ENCODE measurements at places on chromosomes 3 and 15.

DNA sequence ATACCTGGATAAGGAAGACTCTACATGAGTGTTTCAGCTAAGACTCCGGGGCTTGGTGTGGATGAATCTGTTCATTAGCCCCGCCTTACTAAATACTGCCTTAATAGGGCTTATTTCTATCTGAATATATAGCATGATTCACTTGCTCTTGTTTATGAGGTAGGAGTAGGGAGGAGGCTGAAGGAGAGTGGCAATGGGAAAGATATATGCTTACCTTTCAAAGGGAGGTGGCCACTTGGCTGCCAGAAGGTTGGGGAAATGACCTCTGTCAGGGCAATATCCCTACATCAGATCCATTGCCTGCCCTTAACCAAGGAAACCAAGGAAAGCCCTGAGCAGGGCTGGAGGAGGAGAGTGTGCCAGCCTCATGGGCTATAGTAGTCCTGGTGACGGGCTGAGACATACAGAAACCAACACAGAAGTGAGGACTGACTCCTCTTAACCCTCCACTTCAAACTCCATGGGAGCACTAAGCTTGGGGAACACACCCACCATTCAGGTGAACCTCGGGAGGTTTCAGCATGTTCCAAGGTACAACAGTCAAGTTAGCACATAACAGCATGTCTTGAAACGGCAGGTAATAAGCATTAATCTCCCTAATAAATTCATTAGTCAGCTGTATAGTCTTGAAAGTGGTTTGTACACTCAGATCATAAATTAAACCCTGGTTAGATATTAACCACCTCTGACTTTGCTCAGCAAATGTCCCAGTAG is 80.1 kb downstream of the EOMES start:
- DNase-seq: no peak

DNA sequence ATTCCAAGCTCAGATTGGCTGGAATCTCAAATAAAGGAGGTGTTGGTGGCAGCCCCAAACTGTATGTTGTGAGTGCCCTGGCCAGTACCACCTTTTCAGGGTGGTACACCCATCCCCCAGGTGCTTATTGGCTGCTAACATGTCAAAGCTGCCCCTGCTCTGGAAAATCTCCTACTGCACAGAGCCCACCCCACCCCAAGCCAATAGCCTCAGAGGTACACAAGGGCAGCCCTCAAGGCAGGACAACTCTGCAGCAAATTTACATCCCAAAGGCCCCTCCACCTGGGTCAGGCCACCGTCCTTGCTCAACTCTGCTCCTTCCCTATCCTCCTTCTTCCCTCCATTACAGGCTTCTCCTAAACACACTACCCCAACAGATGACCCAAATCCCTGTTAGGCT is 37.1 kb upstream of the LYZL4 start:
- no peak for DNase-seq

- no peak for DNase-seq
Observed at GRCh38 chr15:92444631-92445030, 51.0 kb downstream of the ST8SIA2 start.

DNA sequence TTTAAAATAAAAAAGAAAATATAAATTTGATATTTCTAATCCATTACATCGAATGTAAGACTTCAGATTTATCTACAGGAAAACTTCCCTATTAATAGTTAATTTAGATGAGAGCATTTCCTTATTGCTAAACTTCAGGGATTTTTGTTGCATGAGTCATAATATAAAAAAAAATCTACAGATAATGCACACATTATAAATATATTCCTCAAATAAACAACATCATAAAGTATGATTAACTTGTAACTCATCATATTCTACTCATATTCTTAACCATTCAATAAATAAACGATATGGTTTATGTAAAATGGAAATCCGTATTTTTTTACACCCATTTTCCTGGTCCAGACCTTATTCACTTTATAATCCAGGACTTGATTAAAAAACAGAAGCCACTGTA is 477.0 kb downstream of the EPHA3 start:
- DNase-seq: no peak

DNA sequence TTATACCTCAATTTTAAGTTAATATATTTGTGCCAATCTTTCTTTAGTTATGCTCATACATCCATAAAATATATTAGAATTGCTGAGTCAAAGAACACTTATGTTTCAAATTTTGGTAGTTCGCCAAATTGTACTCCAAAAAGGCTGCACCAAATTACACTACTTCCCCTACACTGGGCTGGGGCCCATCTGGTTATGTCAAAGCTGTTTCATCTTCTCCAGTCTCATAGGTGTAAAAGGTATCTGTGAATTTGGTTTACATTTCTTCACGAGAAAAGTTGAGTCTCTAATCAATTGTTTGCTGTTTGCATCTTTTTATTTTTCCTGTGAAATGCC is 706 bp downstream of the FSIP1 start:
- DNase-seq: no peak

- DNase-seq: peak; percentile 81
Observed at GRCh38 chr15:65862682-65863081, 6.6 kb upstream of the RAB11A start.

DNA sequence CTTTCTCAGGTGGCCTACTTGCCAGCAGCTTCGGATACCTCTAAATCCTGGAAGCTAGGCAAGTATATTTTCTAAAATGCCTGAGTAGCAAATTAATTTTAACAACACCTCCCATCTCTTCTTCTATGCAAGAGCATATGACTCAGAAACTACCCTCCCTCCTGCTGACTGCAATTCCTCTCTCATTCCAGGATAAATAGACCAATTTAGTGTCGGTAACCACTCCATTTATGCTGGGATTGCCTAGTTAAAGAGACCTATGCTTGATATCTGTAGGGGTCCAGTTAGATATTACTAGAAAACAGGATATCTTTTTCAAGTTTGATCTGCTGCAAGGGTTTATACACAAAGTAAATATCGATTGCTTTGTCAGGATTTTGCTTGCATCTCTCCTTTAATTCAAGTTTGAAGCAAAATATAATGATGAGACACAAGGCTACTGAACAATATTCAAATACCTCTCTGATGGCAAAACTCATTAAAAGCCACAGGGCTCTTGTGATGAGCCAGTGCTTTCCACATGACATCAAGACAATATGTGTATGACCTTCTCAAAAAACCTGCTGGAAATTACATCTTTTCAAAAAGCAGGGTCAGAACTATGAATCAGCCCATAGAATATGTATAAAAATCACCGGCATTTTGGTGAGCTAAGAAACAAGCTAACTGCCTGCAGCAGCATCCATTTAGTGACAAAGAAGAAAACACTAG is 491.6 kb upstream of the NECTIN3 start:
- no peak for DNase-seq

DNA sequence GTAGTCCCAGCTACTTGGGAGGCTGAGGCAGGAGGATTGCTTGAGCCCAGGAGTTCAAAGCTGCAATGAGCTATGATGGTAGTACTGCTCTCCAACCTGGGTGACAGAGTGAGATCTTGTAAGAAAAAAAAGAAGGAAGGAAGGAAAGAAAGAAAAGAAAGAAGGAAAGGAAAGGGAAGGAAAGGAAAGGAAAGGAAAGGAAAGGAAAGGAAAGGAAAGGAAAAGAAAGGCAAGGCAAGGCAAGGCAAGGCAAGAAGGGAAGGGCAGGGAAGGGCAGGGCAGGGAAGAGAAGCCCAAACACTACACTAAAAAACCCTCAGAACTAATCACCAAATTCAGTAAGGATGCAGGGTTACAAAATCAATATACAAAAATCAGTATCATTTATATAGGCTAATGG is 341.6 kb downstream of the ERC2 start:
- DNase-seq: no peak

GRCh38 chr15:32042269-32042972 is 12.1 kb downstream of the CHRNA7 start:
- DNase-seq: no peak

DNA sequence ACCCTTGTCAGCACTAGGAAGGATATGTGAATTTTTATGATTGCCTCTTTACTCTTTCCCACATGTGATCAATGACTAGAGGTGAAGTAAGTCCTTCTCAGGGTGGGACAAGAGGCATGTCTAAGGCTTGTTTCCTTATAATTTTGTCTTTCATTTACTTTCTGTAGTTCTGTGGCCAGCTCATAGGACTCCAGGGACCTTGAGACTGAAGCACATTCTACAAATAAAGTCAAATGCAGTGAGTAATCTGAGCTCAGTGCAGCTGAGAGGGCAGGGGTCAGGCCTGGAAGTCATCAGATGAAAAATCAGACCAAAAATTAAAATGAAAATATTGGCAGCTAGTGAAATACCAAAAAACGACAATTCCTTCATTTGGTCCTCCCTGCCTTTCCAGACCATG is 424.7 kb upstream of the THBS1 start:
- no peak for DNase-seq

GRCh38 chr3:58411851-58412830 is 21.5 kb downstream of the PDHB start:
- no peak for DNase-seq

- DNase-seq: no peak
Observed at GRCh38 chr15:95872366-95872771, 458.1 kb upstream of the NR2F2 start.

DNA sequence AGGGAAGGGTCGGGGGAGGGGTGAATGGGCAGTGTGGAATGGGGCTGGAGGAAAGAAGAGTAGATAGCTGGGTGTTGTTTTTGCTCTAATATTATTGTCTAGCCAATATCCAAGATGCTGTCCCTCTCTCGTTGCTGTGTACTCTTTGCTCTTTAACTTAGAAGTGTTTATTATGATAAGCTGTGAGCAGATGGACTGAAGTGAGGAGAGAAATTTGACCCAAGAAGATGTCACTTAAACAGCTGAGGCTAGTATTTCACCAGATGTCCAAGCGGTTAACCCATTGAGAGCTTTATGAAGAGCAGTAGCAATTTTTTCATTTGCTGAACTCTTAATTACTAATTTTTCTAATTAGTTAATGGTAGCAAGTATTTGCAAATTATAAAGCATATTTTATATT is 212.2 kb upstream of the TP63 start:
- DNase-seq: no peak

All from stimulated activated CD4-positive, alpha-beta T cell treated with anti-CD3 and anti-CD28 coated beads, Interleukin-15, amount 100 ng/mL, for 24 hours (primary cell).